ENCODE measurements at places on chromosomes 13 and 19.

GRCh38 chr13:21694831-21695230 is 24.0 kb downstream of the FGF9 start:
- DNase-seq: no peak

DNA sequence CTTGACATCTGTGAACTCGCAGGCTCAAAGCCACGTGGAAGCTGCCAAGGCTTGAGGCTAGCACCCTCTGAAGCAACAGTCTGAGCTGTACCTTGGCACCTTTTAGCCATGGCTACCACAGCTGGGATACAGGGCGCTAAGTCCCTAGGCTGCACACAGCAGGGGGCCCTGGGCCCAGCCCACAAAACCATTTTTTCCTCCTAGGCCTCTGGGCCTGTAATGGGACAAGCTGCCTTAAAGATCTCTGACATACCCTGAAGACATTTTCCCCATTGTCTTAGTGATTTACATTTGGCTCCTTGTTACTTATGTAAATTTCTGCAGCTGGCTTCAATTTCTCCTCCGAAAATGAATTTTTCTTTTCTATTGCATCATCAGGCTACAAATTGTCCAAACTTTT is 455.9 kb downstream of the TDRD3 start:
- no peak for DNase-seq

DNA sequence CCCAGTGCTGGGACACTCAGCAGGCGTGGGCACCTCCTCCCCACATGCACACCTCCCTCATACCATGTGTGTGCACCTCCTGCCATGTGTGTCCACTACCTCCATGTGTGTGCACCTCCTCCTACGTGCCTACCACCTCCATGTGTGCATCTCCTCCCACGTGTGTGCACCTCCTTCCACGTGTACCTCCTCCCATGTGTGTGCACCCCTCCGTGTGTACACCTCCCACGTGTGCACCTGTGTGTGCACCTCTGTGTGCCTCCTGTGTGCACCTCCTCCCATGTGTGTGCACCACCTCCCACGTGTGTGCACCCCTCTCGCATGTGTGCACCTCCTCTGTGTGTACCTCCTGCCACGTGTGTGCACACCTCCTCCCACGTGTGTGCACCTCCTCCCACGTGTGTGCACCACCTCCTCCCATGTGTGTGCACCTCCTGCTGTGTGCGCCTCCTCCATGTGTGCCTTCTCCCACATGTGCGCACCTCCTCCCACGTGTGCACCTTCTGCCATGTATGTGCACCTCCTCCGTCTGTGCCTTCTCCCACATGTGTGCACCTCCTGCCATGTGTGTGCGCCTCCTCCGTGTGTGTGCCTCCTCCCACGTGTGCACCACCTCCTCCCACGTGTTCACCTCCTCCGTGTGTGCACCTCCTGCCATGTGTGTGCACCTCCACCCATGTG is 6.1 kb upstream of the C13orf46 start:
- DNase-seq: no peak

DNA sequence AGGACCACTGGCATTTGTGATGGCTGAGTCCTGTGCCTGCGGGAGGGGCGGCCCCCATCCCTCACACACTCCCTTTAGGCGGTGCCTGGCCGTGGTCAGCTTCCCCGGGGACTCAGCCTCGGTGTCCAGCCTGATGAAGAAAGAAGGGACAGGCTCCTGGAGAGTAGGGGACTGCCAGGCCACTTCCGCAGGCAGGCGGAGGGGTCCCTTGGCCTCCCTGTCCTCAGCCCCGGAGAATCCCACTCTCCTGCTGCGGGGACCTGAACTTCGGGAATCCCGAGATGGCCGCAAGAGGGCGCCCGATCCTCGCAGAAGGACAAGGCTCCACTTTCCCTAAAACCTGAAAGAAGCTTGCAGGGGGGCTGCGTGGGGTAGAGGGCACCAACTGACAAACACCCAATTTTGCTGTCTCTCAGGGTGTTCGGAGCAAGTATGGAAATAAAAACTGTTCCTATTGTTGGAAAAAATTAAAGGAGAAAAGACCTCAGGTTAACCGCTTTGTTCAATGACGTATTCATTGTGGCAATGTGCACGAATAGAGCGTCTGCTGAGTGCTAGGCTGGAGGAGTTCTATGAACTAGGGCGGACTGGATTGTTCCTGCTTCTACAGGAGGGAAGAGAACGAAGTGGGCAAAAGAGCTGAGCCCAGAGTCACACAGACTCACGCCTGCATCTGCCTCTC is 297.3 kb downstream of the ZNF536 start:
- DNase-seq: peak; percentile 45

GRCh38 chr13:41668130-41668757 is 210.9 kb downstream of the RGCC start:
- peak; percentile 55 for DNase-seq

DNA sequence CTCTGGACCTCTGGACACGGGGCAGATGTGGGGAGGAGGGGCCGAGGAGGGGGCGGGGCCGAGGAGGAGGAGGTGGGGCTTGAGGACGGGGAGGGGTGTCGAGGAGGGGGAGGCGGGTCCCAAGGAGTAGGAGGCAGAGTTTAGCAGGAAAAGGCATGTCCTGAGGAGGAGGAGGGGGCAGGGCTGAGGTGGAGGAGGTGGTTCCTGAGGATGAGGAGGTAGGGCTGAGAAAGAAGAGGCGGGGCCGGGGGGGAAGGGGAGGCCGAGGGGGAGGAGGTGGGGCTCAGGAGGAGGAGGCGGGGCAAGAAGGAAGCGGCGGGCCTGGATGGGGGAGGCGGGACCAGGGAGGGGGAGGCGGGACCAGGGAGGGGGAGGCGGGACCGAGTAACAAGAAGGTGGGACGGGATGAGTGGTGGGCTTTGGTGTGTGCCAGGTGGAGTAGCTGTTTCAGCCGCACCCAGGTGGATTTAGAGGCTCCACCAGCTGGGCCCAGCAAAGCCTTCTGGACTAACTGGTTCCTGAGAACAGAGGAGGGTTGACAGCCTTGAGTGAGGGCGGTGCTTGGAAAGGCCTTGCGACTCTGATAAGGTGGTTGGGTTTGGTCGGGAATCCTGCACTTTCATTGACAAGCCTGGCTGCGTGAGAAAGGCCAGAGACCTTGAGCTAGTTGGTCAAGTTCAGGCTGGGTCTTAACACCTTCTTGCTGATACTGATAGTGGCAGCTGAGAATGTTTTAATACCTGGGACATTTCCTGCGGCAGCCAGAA is 7.7 kb downstream of the TECR start:
- no peak for DNase-seq

- no peak for DNase-seq
Measured at GRCh38 chr13:23146811-23147625, 33.8 kb upstream of the SGCG start.

DNA sequence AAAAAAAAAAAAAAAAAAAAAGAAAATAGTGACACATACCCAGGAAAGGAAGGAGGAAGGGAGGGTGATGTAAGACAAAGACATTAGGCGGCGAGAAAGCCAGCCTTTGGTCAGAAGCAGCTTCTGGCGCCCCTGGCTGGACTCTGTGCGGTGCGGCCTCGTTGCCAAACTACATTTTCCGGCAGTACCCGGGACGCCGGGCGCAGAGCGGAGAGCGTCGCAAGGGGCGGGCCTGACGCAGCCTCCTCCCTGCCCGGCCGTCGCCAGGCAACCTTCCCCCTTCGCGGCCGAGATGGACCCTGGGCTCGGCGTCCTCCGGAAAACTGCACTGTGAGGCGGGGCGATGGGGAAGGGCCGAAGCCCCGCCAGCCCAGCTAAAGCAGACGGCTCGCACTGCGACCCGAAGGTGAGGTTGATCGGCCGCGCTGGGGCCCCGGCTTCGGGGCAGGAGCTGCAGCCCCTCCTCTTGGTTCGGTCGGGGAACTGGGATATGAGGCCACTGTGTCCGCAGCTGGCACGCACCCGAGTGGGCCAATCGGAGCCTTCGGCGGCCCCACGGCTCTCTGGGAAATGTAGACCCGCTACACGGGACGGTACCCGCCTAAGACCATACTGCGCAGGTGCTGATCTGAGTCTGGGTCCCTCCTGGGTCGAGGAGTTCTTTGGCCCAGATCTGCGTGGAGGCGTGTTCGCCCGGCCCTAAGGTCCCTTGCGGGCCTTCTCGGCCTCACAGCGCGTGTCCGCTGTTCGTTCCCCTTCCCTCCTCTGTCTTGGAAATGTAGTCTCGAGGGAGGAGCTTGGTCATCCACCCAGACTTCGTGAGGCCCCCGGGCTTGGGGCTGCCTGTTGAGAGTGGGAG is 2.3 kb upstream of the MZF1 start:
- no peak for DNase-seq

DNA sequence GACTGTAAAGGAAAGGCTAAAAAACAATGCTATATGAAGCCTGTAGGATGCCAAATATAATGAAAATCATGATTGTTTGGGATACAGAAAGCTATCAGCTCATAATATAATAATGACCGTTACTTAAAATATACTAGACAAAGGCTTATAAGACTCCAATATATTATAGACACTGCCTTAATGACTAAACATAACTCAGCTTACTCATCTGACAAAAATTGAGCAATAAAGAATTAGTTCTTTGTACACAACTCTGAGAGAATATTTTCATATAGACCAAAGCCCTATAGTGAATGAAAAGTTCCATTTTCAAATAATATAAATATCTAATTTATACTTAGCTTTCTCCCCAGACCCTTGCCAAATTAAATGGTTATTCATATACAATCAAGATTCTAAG is 283.3 kb downstream of the DIAPH3 start:
- no peak for DNase-seq

DNA sequence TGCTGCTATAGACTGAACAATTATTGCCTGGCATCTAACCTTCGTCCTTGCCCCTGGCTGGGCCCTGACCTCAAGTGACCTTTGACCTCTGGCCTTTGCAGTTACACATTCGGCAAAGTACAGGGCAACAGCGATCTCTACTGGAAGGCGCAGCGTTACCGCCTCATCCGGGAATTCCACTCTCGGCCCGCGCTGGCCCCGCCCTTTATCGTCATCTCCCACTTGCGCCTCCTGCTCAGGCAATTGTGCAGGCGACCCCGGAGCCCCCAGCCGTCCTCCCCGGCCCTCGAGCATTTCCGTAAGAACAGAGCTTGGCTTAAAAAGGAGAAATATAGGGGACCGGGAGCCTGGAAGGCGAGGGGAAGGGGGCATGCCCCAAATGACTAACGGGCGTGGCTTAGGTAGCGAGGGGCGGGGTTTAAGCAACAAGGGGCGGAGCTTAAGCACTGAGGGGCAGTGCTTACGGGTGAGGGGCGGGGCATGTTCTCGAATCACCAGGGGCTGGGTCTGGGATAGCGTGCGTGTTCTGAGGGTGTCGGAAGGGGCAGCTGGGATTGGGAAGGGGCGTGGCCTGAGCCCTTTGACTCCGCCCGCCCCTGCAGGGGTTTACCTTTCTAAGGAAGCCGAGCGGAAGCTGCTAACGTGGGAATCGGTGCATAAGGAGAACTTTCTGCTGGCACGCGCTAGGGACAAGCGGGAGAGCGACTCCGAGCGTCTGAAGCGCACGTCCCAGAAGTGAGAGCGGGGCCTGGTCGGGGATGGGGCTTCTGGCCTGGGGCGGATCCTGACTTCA is 52.7 kb downstream of the TRPM4 start:
- DNase-seq: no peak

- DNase-seq: no peak
Measured at GRCh38 chr13:113329656-113330312, 32.7 kb downstream of the LAMP1 start.

DNA sequence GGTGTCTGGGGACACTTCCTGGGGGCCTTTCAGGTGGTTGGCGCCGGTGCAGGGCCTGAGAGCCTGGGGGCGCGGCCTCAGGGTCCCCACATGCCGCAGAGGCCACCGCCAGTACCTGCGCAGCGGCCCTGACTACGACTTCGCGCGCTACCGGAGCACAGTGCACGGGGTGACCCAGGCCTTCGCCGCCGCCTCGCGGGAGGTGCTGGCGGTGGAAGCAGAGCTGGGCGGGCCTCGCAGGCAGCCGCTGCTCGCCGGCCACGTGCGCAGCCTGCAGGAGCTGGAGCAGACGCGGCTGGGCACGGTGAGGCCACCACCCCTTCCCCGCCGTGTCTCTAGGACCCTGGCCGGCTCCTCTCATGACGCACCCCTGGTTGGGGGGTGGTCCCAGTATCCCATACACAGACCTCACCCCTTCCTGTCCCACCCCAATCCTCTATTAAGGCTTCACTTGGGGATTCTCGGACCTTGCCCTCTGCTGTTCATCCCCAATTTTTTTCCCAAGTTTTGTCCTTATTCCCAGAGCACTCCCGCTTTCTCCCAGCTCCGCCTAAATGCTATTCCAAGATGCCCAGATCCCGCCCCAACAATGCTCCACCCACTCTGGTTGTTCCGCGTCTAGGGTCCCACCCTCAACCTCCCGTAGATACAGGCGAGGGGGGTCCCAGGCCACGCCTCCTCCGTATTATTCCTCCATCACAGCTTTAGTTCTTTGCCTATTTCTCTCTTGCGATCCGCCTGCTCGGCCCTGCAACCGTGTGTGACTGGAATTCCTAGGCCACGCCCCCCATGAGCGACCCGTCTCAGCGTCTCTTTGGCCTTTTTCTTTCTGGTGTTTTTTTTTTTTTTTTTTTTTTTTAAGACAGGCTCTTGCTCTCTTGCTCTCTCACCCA is 1.0 kb downstream of the REX1BD start:
- DNase-seq: peak; percentile 50

GRCh38 chr13:62418872-62419271 is 1003.2 kb upstream of the PCDH20 start:
- no peak for DNase-seq

DNA sequence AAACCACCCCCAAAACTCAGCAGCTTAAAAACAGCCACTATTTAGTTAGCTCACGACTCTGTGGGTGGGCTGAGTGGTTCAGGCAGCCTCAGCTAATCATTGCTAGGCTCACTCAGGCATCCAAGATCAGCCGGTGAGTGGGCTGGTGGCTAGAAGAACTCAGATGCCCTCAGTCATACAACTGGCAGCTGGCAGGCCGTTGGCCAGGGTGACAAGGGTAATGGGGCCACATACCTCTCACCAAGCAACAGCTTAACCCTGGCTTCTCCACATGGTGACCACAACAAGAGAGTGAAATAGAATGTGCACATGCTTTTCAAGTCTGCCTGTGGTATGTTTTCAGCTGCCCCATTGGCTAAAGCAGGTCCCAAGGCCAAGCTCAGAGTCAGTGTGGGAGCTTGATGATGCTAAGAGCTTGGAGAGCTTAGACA is 435.4 kb upstream of the TSHZ3 start:
- no peak for DNase-seq

DNA sequence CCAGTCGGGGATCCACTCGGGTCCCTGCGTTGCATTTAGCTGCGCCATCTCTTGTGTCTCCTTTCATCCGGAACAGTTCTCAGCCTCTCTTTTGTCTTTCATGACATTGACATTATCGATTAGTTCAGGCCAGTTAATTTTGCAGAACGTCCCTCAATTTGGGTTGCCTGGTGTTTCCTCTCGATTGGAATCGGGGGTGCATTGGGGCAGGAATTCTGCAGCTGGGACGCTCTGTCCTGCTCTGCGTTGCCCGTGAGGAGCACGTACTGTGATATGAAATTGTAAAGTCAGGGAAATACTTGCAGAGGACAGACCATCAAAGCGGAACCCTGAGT is 22.4 kb downstream of the MARK4 start:
- DNase-seq: no peak

DNA sequence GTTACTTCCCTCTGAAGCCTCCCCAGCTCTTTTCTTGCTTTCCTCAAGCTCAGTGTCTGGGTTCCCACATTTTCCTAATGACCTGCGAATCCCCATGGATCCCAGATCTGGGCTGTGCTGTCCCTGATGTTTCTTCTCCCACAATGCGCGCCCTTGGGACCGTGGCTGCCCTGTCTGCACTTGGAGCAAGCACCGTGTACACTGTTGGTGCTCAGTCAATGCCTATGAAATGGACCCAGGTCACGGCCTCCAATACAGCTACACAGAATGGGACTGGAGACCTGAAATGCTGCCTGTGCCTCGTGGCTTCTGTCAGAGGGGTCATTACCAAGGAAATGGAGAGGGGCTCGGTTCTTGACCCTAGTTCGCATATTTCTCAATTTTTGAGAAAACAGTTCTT is 160.1 kb upstream of the SOX1 start:
- DNase-seq: no peak

All from NCI-H2107 (cell line).